ENCODE measurements at places on chromosomes 1 and 21. TPM values are rescaled to one million over a fixed set of nuclear protein-coding genes. Genes with fewer than 3 reads are reported as not detected.

- DNase-seq, result no peak
These were observed 52.7 kb downstream of the DIRAS3 start for GRCh38 chr1:67997746-67998145.

DNA sequence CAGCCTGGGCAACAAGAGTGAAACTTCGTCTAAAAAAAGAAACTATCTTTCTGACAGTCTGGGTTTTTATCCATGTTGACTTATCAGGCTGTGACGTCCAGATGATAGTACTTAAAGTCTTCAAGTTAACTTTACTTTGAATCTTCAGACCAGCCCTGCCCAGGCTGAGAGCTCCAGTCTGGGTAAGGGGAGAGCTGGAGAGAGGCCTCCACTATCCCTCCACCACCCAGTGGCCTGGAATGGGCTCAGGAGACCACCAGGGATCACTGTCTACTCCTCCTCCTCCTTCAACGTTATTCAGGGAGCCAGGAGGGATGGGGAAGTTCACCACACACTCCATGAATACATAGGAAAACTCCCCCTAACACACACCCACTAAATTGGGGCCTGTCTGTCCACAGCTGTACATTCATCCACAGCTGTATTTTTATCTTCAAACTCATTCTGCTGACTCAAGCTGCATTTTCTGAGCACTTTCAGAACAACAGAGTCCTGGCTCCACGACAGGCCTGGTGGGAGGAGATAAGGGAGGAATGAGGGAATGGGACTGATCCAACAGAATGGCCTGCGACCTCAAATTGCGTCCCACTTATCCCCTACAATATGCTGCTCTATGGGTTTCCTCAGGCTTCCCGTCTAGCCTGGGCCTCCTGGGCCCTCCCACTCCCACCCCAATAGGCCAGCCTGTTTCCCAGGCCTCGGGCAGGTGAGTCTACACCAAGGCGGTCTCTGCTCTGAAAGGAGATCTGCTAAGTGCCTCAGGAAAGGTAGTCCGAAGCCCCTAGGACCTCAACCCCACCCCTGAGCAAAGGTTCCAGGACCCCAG, 1.8 kb downstream of the SLC45A3 start:
- DNase-seq, result no peak

DNA sequence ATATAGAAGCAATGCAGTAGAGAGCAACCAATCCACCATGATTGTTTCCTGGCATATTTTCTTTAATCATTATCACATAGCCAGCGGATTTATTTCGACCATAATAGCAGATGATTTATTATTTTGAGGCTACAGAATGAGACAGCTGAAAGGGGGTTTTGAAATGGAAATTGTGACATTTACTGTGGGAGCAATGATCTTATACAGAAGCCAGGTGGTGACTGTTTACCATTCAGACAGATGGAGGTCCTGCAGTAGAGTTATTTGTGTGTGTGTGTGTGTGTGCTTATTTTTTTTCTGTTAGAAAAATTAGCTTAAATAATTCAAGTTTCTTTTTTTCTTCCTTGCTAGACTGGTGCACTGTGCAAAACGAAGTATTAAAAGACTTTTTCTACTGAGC, 1784.5 kb downstream of the MRPL39 start:
- DNase-seq, result no peak

DNA sequence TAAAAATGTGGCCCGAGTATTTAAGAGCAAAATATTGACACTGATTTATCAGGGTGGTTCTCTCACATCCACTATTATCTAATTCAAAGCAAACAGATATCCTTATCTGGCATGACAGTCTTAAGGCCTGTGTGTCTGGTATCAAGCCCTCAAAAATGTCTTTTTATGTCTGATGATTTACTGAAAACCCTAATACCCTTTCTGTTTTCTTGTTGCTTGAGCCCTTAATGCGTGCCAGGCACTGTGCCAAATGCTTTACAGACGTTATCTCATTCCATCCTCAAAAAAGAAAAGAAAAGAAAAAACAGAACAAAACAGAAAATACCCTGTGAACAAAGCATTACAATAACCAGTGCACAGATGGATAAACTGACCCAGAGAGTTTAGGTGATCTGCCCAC, 5.7 kb downstream of the DUSP23 start:
- no peak for DNase-seq

- DNase-seq, result peak; percentile 68
These were observed 166.1 kb downstream of the PDE4B start for GRCh38 chr1:65958561-65959350.

DNA sequence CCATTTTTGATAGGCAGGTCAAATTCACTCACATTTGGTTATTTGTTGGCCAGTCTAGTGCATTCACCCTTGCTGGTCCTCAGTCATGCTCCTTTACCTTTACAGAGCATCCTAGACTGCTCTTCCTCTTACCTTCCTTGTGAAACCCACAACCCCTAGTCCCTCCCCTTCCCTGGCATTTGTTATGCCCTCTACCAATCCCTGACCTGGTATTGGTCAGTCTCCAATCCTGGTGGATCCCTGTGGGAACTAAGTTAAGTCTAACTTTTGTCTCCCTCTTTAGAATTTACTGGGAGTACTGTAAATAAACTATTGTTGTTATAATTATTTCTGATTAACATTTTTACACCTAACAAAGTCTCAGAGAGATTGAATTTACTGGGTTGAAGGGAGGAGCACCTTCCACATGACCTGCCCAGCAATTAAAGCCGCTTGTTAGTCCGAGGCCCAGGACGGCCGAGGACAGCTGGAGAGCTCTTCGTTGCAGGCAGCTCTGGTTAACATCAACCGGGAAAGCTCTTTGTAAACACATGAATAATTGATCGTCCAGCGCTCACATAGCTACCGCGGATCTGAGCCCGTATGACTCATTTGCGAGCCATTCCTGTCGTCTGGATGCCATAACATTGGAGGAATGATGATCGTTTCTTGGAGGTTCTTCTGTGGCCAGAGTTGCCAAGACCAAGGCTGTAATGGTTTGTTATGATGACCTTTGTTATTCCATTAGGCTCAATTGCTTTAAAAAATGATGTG, 31.9 kb downstream of the MTARC1 start:
- no peak for DNase-seq

The KCNK2 gene
- not detected for total RNA-seq

Data from naive thymus-derived CD4-positive, alpha-beta T cell (primary cell).